ENCODE measurements at places on chromosomes 7 and 10.

GRCh38 chr7:158975526-158976467, 119.4 kb downstream of the DYNC2I1 start:
- DNase-seq, result no peak

DNA sequence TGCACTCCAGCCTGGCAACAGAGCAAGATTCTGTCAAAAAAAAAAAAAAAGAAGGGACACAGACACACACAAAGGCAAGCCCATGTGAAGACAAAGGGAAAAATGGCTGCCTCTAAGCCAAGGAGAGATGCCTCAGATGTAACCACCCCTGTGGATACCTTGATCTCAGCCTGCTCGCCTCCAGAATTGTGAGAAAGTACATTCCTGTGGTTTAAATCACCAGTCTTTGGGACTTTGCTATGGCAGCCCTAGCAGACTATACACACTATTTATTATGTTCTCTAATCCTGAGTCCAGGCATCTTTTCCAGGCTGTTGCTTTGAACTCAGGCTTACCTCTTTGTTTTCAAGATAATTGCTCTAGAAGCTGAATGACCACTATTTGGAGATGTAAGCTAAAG, 494.3 kb downstream of the GALNT17 start:
- DNase-seq, result peak; percentile 78

DNA sequence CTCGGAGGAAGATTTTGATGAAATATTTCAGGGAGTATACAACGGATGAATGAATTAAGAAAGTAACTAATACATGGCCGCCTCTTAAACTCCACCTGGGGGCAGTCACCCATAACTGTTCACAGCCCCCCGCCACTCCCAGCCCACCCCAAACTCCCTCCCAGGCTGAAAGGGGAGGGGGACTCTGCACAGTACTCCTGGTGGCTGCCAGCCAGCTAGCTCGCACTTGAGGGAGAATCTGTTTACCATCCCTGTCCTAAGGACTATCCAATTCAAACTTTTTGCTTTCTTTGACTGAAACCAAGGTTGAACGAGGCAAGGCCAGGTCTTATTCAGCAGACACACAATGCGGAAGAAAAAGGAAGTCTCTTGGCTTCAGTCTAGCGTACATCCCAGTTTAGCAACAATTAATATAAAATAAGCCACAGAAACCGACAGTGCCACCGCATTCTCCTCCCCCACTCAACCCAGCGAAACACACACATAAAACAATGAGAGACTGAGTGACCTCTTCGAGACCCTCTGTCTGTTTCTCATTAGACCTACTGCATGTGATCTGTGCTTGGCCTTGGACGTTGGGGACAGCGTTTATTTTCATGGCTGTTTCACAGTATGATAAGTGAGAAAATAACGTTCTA, 219.5 kb downstream of the GLI3 start:
- DNase-seq, result no peak

DNA sequence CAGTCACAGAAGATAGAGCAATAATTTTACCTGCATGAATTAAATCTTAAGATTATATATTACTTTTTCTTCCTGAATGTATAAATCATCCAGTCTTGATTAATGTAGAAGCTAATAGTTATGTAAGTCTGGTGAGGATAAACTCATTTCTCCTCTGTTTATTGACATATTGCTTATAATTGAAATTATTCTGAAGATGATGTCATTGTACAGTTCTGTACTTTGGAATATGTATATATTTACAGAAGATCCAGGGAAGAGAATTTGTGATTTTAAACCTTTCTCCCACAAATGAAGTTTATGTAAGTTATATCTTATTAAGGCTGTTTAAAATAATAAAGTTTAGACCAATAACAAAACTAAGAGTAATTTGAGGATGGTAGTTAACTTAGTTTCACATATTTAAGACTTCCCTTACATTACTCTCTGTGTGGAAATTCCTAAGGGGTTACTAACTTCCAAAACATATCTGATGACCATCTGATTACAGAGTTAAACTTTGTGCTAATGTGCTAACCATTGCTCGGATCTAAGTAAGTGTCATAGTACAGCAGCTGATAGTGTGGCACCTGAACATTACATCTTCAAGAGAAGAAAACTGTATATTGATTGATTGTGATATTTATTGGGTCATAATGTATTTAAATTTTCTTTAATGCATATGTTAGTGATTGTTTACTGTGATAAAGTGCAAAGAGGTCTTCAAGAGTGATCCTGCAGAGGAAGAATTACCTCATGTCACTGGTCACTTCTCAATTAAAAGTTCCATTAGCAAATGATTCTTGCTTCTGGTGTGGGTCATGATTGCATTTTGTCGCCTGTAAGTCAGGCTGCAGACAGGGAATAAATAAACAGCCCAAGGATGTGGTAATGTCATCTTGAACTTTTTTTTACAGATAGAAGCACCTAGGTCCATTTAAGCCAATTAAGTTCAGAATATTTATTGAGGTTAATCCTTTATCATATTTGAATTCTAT, 96.9 kb downstream of the UBE3C start:
- DNase-seq, result peak; percentile 12

GRCh38 chr7:134627775-134628153, 18.9 kb upstream of the BPGM start:
- no peak for DNase-seq

GRCh38 chr7:63899691-63900393, 98.8 kb upstream of the ZNF722 start:
- DNase-seq, result no peak

DNA sequence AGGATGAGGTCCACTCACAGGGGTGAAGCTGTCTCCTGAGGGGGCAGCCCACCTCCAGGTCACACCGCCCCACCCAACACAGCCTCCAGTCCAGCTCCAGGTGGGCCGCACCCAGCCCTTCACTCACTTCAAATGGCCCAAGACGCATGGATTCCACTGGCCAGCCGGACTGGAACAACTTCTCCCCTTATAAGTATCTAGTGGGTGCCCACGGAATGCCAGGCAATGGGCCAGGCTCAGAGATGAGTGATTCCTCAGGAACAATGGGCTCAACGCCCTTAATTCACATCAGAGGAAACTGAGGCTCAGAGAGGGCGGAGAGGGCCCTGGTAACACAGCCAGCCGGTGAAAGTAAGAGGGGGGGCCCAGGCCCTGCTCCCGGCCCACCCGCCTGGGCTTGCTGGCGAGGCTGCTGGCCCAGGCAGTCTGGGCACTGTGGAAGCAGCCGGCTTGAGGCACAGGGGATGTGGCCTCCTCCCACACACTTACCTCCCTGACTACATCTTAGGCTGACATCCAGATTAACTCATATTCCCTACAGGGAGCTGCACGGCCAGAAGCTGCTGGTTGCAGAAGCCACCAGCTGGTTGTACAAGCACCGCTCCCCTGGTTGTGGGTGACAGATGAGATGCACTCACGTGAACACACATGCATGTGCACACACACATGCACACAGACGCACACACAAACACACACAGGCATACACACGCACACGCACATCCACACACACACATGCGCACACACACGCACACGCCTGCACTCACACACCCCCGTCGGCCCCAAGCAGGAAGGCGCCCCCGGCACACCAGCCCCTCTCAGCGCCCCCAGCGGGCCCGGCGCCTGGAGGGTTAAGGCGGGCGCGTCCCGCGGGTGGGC, 1.0 kb upstream of the FAM20C start:
- DNase-seq, result peak; percentile 83

DNA sequence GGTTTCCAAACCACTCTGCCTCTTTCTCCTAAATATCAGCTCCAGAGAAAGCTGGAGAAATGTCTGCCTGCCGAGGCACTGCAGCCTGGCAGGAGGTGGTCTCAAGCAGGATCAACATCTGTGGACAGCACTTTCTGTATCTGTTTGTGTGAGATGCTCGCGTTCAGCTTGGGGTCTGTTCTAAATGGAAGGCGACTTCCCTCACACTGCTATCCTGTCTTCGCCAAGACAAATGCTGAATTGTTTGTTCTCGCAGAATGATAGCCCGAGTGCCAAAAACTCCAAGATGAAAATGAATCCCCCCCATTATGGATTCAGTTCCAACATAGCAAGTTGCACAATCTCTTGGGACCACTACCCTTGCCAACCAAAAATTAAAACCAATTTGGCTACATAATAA, 72.2 kb upstream of the PALS2 start:
- no peak for DNase-seq

DNA sequence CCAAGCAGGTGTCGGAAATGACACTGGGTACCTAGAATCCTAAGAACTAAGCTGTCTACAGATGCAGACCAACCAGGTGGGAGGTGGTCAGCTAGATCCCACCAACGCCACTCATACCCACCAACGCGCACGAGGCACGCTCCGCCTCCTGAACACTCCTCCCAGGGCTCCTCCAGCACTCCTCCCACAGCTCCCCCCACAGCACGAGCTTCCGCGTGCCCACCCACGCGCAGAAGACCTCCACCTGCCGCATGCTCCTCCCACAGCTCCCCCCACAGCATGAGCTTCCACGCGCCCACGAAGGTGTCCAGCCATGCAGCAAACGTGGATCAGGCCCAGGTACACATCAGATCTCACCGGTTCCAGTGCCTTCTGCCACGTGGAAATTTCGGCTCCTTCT, 196.0 kb downstream of the MAD1L1 start:
- no peak for DNase-seq

DNA sequence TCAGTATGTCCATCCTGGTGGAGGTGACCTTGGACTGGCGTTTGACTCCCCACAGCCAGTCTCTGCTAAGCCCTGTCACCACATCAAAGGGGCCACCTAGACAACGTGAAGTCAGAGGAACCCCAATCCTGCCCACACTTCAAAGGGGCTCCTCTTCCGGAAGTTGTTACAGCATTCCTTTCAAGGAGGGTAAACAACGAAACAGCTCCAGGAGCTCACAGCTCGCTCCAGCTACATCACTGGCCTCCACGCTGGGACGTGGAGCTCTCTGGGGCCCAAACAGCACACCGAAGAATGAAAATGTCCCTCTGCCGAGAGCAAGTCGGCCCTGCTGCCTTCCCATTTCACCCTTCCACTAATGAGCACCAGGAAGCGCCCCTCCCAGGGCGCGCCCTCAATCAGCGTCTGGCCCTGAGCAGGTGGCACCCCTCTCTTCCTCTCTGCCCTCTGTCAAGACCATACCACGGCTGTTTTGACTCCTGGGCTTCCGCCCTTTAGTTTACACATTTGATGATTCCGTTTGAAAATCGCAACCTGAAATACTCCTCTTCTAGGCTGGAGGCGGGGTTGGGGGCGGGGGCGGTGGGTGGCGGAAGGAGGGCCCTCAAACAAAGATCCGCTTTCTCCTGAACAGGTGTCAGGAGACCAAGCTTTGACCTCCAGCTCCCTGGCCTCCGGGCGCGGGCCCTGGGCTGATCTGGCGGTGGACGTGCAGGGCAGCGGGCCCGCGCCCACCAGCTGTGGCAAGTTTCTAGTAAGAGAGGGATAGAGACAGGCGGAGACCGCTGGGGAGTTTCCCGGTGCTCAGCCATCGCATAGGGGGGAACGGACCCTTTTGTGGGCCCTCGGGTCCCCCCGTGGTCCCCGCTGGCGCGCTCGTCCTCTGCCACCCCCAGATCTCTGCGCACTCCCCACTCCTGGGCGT, 53.1 kb upstream of the KDM7A start:
- DNase-seq, result no peak

DNA sequence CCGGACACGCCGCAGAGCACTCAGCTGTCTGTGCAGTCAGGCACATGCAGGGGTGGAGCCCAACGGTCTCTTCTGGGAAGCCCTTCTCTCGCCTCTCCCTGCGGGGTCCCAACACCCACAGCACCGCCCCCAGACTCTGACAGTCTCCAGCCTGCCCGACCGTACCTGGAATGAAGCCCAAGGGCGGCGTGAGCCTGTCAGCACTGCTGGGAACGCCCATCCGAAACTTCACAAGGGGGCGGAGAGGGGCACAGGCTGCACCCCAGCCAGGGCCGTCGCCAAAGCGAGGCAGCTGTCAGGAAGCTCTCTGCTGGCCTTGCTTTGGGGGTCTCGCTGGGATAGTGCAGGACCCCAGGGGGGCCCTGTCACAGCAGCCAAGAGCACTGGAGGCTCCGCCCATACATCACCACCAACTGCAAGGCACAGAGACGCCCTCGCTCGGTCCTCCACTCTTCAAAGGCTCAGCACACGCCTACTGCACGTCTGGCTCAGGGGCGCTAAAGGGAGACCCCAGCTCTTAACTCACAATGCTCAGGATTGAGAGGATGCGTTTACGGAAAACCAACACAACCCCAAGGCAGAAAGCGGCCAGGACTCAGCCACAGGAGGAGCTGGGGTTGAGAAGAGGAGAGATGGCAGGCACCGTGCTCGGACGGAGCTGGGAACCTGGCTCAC, 30.9 kb downstream of the MAD1L1 start:
- DNase-seq, result no peak

DNA sequence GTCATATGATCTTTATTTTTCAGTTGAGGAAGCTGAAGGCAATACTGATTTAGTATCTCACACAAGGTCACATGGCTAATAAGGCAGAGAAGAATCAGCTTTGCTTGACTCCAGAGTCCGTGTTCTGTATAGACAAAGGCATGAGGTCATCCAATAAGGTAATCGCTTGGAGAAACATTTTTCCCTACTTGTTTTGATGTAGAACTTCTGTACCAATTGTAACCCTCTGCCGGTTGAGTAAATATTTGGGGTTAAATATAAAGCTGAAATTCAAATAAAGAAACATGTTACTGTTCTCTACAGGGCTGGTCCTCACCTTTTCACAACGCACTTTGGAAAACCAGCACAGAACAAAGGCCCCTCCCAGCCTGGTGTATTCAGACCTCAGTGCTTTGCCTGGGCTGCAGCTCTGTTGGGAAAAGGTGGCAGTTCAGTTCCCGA, 83.0 kb upstream of the INSYN2A start:
- no peak for DNase-seq
